GOT3 (cell line): ENCODE measurements at places on chromosomes 4 and X.

DNA sequence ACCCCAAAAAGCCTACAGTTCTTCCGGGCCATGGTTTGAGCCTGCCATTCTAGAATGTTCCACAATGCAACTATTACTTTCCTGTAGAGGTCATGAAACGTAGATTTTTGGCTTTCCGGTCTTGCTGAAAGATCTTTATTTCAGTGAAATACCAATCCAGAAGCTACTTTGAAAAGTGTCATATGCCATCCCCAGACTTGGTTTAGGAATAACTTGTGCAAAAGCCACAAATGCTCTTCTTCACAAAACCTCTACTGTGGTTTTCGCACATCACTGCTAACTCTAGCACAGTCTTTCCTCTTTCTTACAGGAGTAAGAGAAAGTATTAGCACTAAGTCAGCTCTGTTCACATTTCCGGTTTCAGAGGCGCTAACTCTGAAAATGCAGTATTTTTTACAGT is 12.7 kb upstream of the CD40LG start:
- no peak for DNase-seq

GRCh38 chr4:40524366-40525041 is 105.2 kb downstream of the RBM47 start:
- DNase-seq: no peak

DNA sequence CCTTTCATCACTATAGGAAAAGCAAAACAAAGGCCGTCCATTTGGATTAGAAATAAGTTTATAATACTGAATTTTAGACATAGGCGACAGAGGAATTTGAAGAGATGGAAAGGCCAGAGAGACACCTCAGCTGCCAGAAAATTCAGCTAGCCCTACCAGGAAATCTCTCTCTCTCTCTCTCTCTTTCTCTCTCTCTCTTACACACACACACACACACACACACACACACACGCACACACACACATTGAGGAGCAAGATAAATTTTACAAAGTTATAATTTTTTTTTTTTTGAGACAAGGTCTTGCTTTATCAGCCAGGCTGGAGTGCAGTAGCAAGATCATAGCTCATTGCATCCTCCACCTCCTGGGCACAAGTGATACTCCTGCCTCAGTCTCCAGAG is 1.4 kb downstream of the XK start:
- DNase-seq: no peak

DNA sequence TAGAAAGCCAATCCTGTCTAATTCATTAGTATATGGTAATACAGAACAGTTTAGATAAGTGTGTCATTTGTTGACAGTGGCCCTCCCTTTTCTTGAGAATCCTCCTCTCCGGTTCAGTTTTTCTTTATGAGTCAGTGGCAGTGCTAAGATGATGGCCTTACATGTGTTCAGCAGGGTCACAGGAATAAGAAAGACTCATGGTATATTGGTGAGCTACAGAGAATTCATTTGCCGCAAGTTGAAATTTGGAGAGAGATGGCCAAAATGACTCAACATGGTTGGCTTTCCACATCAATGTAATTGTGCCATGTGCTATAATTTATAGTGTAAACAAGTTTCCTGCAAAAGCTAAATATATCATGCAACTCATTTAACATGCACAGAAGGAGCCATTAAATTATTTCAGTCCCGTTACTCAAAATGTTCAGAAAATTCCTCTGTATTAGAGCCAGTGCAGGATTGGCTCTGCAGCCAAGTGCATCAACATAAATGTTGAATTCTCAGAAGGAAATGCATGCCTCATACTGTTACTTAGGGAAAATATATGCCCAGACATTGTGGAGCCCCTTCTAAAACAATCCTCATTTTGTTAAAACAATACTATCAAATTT is 374.3 kb downstream of the AFF2 start:
- DNase-seq: no peak

DNA sequence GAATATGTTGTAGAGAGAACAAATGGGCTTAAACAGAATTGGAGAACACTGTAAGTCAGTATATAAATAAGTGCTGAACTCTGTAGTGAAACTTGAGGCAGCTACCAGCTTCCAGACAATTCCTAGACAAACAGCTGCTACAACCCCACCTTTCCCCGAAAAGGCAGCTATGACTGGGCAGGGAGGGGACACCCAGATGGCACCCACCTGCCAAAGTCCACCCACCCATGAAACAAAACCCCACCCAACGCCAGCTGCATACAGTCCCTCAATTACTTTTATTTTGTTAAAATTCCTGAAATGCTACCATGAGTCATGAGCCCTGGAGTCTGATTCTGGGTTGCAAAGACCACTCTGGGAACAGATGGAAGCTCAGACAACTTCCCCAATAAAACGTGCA is 24.4 kb downstream of the RELL1 start:
- DNase-seq: no peak

- DNase-seq: peak; percentile 1
Measured at GRCh38 chrX:56995271-56995994, at the start of gene SPIN3. Gene SPIN3, minus strand, starts transcription at chrX:56995541. Its CDS starts 594 bp downstream, at chrX:56994947.

GRCh38 chr4:111988514-111988913 is 156.7 kb upstream of the FAM241A start:
- no peak for DNase-seq

DNA sequence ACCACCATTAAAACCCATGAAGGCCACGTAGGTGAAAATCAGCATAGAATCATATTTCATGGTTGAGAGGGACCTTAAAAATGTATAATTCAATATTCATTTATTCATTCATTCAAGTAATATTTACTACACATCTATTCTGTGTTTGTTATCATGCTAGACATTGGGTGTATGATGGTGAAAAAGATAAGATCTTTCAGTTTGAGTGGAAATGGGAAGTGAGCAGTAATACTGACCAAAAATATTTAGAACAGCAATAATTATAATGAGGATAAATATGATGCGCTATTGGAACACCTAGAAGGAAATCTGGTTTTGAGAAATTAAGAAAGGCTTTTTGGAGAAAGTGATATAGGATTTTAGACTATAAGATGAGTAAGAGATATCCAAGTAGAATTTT is 28.0 kb downstream of the DKK2 start:
- DNase-seq: no peak

DNA sequence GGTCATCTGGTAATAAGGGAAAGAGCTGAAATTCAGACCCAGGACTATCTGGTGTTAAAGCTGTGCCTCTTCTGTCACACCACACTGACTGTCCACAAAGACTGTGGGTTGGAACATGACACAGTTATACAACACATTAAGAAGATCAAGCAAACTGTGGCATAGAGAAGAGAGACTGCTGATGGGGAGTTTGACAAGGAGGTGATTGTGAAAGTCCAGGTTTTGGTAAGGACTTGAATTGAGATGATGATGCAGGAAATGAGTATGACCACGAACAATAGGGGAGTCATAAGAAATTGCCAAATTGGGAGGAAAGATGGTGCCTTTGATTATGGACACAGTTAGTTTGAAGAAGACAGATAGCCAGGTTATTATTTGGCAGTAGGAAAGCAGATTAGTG is 163.4 kb downstream of the PDGFRA start:
- DNase-seq: no peak

GRCh38 chr4:41611124-41611838 is 73.3 kb downstream of the LIMCH1 start:
- no peak for DNase-seq

DNA sequence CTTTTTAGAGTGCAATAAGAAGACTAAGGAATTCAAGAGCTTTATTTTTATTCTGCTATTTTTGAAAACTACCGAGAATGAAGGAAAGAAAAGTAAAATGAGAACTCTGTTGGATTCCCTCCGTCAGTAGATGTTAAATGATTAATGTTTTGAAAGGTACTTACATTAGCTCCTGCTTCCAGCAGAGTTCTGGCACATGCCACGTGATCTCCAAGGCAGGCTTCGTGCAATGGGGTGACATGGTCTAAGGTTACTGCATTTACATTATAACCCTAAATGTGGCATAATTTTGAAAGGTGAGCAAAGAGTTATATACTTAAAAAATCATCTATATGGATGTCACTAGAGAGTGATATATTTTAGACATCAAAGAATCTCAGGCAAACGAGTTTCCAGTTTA is 26.8 kb upstream of the SPATA4 start:
- no peak for DNase-seq

GRCh38 chr4:165464813-165465381 is 86.1 kb downstream of the CPE start:
- DNase-seq: no peak
